ENCODE measurements at places on chromosomes 11 and 22. TPM values are rescaled to one million over a fixed set of nuclear protein-coding genes. Genes with fewer than 3 reads are reported as not detected.

The SLN gene
- not detected for total RNA-seq

The MS4A7 gene
- not detected for total RNA-seq

The TNNT3 gene
- total RNA-seq: 0.81 TPM

The EMID1 gene
- total RNA-seq: 0.08 TPM

The MRGPRE gene
- not detected for total RNA-seq

The SIDT2 gene
- total RNA-seq: 8.6 TPM

DNA sequence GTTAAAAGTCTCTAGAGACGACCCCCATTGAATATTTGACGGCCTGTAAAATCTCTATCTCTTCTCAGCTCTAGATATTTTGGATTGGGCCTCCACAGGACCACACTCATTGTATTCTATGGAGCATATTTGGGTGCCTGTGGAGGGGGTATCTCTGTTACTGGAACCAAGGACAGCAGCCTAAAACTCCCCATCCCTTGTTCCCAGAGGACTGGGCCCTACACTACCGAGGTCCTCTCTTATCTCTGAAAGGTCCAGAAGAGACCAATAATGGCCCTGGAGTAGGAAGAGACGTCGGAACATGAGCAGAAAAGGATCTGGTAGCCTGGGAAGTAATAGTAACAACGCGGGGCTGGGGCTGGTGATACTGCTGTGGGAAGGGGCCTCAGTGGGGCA, 542 bp downstream of the HPS4 start:
- no peak for DNase-seq

DNA sequence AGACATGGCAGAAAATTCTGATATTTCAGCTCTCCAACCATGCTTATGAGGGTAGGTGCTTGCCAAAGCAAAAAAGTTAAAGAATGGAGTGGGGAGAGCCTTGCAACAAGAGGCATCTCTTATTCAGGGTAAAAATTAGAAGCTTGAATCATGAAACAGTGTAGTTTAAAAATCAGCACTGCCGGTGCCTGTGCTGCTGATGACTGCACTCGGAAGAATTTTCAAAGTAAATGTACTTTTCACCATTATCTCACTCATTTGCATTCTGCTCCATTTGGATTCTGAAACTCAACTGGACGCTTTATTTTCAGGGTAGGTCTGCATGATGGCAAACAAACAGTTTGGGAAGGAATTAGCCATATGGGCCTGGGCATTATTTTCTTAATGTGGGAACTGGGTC, 126.3 kb downstream of the KIRREL3 start:
- DNase-seq: no peak

DNA sequence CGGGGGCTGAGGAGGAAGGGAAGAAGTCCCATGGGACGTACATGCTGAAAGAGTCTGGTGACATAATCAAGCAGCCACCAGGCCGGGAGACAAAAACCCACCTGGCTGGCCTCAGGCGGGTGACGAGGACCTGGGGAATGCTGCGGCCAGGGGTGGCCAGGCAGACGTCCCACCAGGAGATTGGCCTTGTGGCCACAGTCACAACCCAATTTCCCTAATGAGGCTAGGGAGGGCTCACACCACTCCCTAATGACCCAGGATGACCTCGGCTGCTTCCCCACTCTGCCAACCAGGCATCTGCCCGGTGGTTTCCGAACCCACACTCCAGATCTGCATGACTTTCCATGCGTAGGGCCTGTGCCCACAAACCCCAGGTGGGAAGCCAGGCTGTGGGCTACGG, 66.9 kb downstream of the SCUBE1 start:
- DNase-seq: no peak

- DNase-seq: no peak
These were observed 6.5 kb downstream of the KCNQ1 start for GRCh38 chr11:2451336-2451735.

GRCh38 chr11:15913261-15913660, 443.1 kb downstream of the SOX6 start:
- DNase-seq: no peak

DNA sequence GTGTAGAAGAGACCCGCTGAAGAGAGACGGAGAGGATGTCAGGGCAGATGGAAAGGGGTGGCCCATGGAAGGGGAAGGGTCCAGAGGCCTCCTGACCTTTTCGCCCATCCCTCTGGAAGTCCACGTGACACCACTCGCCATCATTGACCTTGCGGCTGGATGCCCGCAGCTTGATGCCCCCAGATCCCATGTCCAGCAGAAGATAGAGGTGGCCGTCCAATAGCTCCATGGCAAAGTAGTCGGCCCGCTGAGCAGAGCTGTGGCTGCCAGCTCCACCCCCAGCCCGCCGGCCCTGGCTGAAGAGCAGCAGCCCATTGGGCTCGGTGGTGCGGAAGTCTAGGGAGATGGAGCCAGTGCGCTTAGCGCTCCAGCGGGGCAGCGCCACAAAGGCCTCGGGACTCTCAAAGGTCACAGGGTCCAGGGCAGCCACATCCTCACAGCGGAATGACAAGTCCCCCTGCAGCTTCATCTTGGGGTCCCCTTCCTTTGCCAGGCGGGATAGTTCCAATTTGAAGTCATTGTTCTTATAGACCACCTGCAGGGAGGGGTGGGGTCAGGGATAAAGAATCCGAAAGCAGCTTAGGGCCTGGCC, 55.7 kb downstream of the NRXN2 start:
- DNase-seq: no peak

- DNase-seq: no peak
These were observed 39.6 kb downstream of the PDE2A start for GRCh38 chr11:72634472-72635095.

GRCh38 chr11:117917591-117918151, 11.5 kb downstream of the TMPRSS13 start:
- no peak for DNase-seq

GRCh38 chr11:79100093-79100910, 340.5 kb downstream of the TENM4 start:
- peak; percentile 70 for DNase-seq

GRCh38 chr11:63443714-63444113, 47.3 kb downstream of the PLAAT5 start:
- DNase-seq: no peak

DNA sequence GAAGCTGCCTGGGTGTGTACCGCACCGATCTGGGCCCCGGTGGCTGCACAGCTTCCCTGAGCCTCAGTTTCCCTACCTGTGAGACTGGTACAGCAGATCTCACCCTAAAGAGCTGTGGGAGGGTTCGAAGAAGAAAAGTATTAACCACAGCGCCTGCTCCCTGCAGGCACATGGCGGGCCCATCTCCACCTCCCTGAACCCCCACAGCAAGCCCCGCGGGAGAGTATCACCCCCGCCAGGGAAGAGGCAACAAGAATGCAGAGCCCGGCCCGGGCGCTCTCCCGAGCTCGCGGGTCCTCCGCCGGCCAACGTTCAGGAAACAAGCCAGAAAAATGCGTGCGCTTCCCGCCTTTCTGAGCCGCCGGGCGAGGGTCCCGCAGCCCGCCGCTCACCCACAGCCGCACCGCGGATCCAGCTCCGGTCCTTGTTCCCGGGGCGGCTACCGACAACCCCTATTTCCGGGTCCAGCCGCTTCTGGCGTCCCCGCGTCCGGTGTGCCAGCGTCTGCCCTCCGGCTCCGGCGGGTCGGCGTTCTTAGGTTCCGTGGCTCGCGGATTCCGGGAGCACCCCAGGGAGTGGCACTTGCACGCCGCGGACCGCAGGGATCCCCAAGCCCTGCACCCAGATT, at the start of gene TOP3B:
TSS of gene TOP3B (minus strand) at position 450 of the 628 bp plus-strand sequence. CDS start 7,078 bp downstream, outside the sequence.
- peak; percentile 77 for DNase-seq

DNA sequence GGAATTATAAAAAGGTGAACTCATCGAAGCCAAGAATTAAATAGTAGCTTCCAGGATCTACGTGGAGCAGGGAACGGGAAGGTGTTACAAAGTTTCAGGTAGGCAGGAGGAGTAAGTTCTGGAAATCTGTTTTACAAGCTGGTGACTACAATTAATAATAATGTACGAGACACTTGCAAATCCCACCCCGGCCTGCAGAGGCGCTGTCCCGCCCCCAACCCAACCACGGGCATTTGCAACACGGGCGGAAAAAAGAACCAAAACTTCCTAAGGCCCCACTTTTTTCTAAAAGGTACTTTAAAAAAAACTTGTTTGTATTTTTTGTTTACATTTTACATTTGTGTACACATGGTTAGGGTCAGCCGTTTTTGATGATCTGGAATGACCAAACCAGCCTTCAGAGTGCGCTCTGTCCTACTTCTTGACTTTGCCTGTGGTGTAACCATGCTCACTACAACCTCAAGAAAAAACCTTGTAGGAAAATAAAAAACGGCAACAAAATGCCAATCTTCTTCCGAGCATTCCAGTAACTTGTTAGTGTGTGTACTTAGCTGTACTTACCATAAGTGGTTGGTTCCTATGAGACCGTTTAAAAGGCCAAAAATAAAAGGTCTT, 449.6 kb upstream of the B3GAT1 start:
- no peak for DNase-seq

GRCh38 chr22:27682437-27682836, 119.1 kb downstream of the MN1 start:
- DNase-seq: no peak

- DNase-seq: no peak
These were observed 106.0 kb upstream of the ASPHD2 start for GRCh38 chr22:26323013-26323412.

DNA sequence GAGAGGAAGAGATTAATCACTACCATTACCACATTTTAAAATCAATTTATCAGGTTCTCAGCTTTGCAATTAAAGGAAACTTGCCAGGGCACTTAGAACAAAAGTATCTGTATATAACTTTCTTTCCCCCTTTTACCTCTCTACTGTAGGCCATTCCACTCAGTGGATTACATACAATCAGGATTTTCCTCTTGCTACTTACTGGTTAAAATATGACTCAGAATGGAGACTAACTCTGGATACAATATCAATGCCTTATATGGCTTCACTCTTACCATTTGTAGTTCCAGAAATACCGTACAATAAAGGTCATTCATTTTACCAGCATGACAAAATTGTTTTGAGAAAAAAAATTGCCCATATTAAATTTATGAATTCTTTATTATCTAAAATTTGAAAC, 706.8 kb downstream of the KCNA4 start:
- peak; percentile 81 for DNase-seq

DNA sequence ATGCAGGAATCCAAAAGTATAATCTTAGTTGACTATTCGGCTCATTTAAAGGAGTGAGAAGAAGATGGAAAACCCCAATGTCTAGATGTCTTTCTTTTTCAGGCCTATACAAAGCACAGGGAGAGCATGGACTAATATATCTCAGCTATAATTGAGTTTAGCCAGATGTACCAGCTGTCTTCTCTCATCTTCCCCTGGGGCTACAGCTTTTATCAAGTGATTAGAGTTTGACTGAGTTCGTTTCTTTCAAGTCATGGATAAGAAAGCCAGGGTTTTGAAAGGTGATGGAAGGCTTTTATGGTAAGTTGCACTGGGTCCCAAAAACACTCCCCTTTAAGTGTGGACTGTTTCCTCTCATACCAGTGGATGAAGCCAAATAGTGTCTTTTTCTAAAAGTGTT, 1172.8 kb upstream of the TENM4 start:
- no peak for DNase-seq

- DNase-seq: no peak
These were observed 13.6 kb downstream of the MUC2 start for GRCh38 chr11:1087961-1088926.

- DNase-seq: peak; percentile 26
These were observed 533.1 kb downstream of the ETS1 start for GRCh38 chr11:128053981-128054931.

- no peak for DNase-seq
These were observed 100.9 kb downstream of the FAM76B start for GRCh38 chr11:95688501-95689222.

GRCh38 chr22:50532824-50533796, 3.3 kb upstream of the TYMP start:
- DNase-seq: no peak

GRCh38 chr11:34305193-34305592, 52.6 kb downstream of the ABTB2 start:
- no peak for DNase-seq

GRCh38 chr11:20002312-20003216, 157.7 kb downstream of the DBX1 start:
- no peak for DNase-seq

- no peak for DNase-seq
These were observed 26.9 kb upstream of the CAT start for GRCh38 chr11:34411791-34412190.

GRCh38 chr11:19597206-19597605, 115.4 kb upstream of the NAV2 start:
- DNase-seq: peak; percentile 66

Data from fibroblast of the aortic adventitia (primary cell).